ENCODE measurements at places on chromosomes 4 and X. TPM values are rescaled to one million over a fixed set of nuclear protein-coding genes. Genes with fewer than 3 reads are reported as not detected.
A peak's percentile ranks its signal among the peaks of the same experiment; 100 is the strongest.

- DNase-seq = no peak
Observed at GRCh38 chr4:148359769-148360168, 82.4 kb downstream of the NR3C2 start.

- DNase-seq = no peak
Observed at GRCh38 chr4:104446431-104447278, 48.0 kb downstream of the CXXC4 start.

UBL4A gene
- total RNA-seq = 61.7 TPM

DNA sequence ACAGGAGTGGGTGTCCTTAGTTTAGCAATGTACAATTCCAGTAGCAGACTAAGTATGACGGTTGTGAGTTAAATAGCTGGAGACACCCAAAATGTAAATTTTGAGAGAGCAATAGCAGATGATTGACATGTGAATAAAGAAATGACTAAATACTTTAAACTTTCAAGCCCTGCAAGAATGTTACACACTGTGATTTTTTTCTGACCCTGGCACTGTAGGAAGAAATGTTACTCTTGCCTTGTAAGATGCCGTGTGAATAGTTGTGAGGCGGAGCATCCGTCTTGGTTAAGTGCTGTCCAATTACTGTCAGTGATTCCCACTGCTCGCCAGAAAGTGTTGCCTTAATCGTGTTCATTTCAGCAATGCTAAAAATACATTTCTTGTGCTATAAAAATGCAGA, 1248.1 kb downstream of the RAPGEF2 start:
- DNase-seq = no peak

GRCh38 chr4:4461850-4462249, 74.9 kb downstream of the NSG1 start:
- no peak for DNase-seq

- DNase-seq = no peak
Observed at GRCh38 chrX:135354288-135354687, 45.0 kb downstream of the ETDC start.

GRCh38 chrX:107747596-107748161, 27.9 kb downstream of the TSC22D3 start:
- DNase-seq = peak; percentile 33

DNA sequence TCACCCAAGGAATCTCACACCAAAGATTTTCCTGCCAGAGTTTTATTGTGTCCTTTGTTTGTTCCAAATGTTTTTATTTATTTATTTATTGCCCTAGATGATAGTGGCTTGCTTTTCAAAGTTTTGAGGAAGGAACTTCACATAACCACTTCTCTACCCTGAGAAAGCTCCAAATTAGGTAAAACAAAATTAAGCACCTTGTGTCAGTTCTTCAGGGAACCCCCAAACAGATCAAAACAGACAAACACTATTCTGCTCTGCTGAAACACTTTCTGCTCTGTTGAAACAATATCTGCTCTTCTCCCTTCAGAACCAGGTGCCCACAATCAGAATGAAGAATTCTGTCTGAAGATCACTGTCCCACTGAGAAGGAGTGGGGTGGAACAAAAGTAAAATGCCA, 16.5 kb upstream of the CYBB start:
- no peak for DNase-seq

GRCh38 chrX:100939333-100939732, 10.6 kb upstream of the XKRX start:
- no peak for DNase-seq

GRIPAP1 gene
- total RNA-seq = 11.9 TPM

- DNase-seq = no peak
Observed at GRCh38 chrX:1534301-1535168, 2.5 kb downstream of the P2RY8 start.

GPR82 gene
- not detected for total RNA-seq

PHKA1 gene
- 8.3 TPM for total RNA-seq

DNA sequence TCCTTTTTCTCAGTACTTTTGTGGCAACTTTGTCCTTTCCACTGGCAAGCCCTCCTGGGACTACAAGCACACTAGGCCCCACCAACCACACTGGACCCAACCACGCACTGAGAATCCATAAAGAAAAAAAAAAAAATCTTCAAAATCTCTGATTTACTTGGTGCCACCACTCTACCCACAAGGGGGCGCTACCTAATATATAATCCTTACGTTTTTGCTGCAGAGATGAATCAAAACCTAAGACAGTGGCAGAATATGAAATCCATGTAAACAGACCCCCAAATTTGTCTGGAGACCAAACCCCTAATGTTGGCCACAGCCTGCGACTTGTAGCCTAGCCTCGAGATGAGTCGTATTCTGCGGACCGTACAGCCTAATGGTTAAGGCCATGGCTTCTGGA, 63.5 kb upstream of the ARHGAP36 start:
- DNase-seq = peak; percentile 3

- no peak for DNase-seq
Observed at GRCh38 chr4:149102765-149103164, 660.6 kb upstream of the NR3C2 start.

- peak; percentile 55 for DNase-seq
Observed at GRCh38 chrX:154600759-154601374, 15.9 kb downstream of the CTAG1A start.

Data from HT1080 (cell line).